ENCODE measurements at places on chromosomes 12 and 14.

DNA sequence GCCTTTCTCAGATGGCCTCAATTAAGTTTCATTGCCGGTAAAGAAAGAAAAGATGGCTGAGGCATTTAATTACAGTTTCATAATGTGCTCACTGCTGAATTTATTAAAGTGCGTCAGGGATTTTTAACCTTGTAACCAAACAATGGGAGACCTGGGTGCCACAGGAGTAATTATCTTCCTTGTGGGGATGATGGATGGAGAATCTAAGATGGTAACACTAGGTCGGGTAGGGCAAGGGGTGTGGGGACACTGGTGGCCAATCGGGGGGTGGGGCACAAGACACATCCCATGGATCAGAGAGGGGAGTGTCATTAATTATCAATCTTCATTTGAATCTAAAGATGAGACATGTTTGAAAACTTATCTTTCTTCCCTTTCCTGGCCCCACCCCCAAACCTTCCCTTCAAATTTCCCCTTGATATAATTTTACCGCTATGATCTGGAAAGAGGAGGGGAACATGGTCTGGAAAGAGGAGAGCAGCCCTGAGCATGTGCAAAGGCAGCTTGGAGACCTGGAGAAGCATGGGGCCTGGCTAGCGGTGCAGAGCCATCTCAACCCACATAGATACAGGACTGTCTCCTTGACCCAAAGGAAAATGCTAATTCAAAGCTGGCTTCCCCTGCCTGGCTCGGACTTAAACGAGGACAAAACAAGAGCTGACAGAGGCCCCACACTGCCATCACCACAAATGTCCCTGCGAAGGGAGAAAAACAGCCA, 231.3 kb upstream of the NOS1 start:
- no peak for DNase-seq

DNA sequence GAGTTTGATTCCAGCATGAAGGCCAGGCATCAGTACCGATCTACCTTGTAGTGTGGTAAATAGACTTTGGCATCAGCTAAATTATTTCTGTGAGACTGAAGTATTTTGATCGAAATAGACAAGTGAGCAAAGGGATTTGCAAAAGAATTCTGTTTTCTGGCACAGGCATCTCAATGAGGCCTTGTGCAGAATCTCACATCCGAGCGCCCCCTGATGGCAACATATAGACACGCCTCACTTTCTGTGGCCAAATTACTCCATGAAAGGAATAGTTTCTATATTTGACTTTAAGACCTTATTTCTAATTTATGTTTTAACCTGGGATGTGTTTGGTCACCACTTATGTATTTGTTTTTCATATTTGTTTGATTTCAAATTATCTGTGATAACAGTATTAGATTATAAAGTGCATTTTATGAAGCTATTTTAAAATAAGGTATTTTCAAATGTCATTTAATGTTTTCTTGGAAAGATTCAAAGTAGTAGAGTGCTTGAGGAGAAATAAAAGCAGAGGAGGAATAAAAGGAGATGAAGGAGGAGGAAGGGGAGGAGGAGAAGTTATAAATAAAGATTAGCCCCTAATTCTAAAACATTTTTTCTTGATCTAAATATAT, 731.9 kb downstream of the NRXN3 start:
- DNase-seq = peak; percentile 3

DNA sequence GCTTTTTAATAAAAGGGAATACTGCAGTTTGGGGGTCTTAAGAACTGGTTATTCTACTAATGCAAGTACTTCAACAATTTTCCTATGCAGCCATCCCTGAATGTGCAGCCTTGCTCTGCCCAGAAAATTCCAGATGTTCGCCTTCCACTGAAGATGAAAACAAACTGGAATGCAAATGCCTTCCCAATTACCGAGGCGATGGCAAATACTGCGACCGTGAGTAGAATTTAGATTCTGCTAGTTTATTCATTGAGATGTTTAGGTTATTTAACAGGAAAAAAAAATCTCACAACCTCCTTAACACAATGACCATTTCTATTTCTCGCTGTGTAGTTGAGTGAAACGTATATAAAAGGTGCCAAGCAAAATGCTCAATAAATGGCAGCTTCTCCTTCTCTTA, 49.9 kb downstream of the STAB2 start:
- DNase-seq = no peak

DNA sequence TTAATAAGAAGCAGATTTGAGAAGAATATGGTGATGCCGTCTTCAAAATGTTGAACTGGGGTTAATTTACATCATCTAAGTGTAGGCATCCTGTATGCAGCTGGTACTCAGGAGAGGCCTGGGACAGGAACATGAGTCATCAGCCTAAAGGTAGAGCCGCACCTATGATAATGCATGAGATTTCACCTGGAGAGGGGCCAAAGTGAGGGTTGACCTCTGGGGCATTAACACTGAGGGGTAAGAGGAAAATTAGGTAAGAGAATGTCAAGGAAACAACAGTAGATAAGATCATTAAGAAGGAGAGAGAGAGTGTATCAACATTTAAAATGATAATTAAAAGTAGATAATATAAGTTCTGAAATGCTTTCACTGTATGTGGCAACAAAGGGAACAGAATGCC, 20.2 kb upstream of the SSTR1 start:
- no peak for DNase-seq

DNA sequence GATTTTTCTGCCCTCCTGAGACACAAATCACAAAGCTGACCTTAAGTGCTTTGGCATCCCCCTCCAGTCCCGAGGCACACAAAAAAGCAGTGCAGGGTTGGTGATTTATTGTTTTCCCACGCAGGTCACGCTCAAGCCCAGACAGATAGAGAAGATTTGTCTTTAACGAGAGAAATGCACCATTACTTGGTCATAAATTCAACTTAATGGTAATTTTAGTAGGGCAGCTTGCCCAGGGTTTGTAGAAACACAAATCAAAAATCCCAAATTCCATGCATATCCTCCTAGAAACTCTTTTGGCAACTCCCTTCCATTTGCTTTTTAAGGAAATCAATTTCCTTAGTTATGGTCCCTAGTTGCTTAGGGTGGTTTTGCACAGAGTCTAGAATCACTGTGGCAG, 132.6 kb downstream of the IGF1 start:
- no peak for DNase-seq

DNA sequence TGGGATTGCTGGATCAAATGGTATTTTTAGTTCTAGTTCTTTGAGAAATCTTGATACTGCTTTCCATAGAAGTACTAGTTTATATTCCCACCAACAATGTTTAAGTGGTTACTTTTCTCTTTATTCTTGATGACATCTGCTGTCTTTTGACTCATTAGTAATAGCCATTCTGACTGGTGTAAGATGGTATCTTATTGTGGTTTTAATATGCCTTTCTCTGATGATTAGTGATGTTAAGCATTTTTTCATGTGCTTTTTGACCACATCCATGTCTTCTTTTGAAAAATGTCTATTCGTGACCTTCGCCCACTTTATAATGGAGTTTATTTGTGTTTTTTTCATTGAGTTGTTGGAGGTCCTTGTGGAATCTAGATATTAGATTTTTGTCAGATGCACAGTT, 865.7 kb downstream of the SLC6A15 start:
- DNase-seq = no peak

DNA sequence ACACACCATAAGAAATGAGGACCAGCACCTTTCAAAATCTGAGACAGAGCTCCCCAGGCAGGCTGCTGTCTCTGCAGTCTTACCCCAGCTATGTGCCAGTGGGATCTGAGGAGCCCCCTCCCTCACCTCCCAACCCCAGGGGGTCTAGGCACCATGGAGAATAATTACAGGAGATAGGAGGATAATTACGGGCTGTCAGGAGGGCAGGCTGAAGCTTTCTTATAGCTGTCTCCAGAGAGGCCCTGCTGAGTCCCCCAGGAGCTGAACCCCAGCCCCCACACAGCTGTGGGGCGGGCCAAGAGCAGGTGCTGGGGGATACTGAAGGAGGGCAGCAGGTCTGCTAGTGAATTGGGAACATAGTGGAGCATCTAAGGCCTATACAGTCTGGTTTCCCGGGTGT, 6.8 kb downstream of the CPNE6 start:
- no peak for DNase-seq

DNA sequence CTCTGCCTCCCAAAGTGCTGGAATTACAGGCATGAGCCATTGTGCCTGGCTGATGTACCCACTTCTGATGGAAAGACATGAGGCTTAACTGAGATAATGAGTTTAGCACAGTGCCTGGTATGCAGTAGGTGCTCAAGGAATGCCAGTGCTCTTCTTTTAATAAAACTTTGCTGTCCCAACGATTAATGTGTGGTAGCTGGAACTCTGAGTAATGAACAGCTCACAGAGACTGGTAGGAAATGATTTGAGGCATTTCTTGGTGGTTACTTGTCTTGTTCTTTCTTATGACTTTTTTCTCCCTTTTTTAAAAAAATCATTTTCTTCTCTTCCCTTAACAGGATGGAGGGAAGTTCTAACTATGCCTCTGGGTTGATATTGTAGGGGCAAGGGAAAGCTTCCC, 235.7 kb upstream of the PWP1 start:
- no peak for DNase-seq

- no peak for DNase-seq
These were observed 4.2 kb downstream of the PTPN6 start for GRCh38 chr12:6955108-6956020.

- no peak for DNase-seq
These were observed 114.4 kb upstream of the DIO2 start for GRCh38 chr14:80325688-80326087.

DNA sequence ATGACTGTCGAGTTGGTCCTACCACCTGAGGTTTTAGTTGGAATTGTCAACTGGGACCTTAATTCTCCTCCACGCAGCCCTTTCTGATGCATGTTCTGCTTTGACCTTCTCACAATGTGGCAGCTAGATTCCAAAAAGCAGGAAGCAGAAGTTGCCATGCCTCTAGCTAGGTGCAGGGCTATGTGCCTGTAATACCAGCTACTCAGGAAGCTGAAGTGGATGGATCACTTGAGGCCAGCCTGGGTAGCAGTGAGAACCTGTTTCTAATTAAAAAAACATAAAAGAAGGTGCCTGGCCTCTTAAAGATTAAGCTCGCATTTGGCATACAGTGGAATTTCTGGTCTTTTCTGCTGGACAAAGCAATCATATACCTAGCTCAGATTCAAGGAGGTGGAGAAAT, 77.1 kb downstream of the FGD4 start:
- DNase-seq = no peak

DNA sequence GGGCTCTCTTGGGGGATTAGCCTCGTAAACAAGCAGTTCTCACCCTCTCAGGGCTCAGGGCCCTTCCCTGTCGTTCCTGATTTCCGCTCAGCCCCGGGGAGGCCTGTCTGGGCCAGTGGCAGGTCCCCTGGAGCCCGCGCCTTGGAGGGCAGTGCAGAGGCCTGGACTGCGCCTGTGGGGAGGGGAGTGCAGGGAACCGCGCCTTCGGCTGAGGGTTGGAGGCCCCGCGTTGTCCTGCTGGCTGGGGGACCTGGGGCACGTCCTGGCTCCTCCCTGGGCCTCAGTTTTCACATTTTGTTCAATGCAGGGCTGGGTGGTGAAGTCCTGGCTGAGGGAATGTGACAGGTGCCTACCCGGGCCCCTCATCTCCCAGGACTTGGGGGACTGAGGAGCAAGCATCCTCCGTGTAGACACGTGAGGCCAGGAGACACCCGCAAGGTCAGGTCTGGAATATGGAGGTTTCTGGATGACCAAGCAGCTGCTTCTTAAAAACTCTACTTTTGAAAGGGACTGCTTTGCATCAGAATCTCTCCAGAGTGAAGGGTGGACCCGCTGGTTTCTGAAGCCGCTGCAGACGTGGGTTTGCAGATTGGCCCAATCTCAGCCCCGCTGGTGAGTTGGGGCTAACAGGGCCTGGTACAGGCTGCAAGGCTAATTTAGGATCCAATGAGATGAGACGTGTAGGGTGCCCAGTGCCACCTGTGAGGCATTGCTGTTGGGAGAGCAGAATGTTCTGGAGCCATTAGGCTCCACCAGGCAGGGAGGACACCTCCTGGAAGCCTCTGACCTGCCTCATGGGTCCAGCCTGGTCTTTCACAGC, 80.2 kb downstream of the KIF26A start:
- no peak for DNase-seq

DNA sequence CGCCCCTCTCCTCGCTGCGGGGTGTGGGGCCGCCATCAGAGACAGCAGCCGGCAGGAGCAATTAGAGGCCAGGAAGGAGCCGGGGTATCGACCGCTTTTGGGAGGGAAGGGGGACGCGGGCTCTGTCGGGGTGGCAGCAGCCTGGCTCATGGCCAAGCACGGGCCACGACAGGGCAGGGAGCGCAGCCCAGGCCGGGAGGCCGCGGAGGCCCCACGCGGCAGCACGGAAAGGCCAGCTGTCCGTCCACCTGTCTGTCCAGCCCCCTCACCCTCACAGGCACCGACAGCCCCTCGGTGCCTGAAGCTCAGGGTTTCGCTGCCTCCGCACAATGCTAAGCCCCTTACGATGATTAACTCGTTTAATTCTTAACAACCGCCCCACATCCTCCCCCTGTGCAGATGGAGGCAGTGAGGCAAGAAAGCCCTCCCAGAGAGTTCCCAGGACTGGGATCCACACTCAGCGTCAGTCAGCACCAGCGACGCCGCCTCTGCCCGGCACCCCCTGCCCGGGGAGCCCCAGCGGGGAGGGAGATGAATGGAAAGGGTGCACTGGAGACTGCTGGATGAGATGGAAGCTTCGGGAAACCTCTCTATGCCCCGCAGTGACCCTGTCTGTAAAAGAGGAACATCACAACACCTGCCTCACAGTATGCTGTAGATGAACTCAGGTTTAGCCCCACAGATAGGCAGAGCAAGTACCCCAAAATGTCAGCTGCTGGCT, 23.7 kb downstream of the NCOR2 start:
- DNase-seq = no peak

DNA sequence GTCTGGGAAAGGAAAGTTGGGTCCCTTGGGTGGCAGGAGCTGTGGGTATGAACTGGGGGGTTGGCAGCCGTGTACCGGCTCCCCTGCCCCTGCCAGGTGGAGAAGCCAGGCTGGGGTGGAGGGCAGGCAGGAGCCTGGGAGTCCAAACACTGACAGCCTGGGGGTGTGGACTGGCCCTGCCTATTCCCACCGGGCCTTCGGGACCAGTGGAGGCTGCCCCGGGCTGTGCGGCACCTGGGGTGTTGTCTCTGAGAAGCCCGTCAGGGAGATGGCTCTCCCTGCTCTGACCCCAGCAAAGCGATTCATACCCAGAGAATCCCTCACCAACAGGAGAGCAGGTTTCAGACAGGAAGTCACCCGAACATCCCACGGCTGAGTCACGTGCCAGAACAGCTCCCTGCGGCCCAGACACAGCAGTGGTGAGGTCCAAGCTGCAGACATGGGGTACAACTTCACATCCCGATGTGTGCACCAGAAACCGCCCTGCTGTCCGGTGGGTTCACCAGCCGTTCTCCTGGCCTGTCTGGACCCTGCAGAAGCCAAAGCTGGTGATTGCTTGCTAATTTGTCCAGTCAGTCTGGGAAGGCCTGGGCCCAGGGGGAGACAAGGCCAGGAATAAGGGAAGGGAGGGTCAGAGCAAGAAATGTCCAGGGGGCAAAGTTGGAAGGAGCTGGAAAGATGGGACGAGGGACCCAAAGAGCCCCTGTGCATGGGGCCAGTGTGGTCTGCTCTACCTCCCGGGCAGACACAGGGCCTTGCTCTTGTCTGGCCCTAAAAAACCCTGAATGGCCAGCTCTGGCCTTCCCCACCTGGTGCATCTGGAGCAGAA, 2.1 kb upstream of the GPR132 start:
- no peak for DNase-seq
